IPS-NIHi11 (cell line): ENCODE measurements at places on chromosomes 3 and 15.
A peak's percentile ranks its signal among the peaks of the same experiment; 100 is the strongest.

- DNase-seq = no peak
Measured at GRCh38 chr15:82750831-82751180, 41.1 kb upstream of the AP3B2 start.

- DNase-seq = no peak
Measured at GRCh38 chr3:146517684-146518435, 26.5 kb downstream of the PLSCR1 start.

DNA sequence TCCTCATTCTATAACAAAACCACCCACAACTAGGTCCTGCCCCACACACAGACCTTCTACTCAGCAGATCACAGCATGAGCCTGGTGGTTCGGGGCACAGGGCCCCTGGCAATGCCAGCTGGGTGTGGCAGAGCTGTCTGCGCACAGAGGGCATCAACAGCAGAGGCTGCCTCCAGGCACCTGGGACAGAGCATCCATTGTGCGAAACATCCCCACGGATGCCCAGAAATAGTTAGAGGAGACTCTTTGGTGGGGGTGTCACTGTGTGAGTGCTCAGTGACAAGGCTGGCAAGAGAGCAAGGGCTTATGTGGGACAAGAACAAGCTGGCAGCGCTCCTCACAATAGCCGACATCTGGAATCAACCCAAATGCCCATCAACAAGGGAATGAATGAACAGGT is 487.4 kb upstream of the PROK2 start:
- no peak for DNase-seq

- DNase-seq = no peak
Measured at GRCh38 chr15:73270366-73271097, 98.2 kb downstream of the HCN4 start.

DNA sequence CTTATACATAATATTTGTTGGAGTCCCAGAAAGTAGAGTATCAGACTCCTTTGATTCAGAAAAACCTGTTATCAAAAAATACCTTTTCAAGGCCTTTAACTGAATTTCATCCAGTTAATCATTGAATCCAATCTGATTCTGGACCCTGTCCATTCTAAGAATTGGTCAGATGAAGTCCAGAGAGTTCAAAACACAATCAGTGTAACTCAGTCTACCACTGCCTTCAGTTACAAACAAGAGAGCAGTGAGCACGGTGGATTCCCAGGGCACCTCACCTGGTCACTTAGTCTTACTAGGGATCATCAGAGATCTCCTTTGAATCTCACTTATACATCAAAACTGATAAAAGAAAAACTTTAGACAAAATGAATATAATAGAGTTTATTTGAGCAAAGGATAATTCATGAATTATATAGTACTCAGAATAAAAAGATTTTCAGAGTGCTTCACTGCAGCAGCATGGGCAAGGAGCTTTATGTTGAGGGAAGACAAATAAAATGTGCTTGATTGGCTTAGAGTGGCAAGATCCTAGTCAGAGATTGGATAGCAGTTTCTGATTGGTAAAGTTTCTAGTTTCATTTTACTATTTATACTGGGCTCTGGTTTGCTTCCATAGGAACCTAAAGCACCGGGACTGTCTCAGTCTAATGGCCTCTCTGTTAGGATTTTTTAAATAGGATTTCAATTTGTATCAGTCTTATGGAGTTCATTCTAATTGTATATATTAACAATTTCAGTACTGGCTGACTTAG is 474.9 kb upstream of the GOLIM4 start:
- DNase-seq = no peak

DNA sequence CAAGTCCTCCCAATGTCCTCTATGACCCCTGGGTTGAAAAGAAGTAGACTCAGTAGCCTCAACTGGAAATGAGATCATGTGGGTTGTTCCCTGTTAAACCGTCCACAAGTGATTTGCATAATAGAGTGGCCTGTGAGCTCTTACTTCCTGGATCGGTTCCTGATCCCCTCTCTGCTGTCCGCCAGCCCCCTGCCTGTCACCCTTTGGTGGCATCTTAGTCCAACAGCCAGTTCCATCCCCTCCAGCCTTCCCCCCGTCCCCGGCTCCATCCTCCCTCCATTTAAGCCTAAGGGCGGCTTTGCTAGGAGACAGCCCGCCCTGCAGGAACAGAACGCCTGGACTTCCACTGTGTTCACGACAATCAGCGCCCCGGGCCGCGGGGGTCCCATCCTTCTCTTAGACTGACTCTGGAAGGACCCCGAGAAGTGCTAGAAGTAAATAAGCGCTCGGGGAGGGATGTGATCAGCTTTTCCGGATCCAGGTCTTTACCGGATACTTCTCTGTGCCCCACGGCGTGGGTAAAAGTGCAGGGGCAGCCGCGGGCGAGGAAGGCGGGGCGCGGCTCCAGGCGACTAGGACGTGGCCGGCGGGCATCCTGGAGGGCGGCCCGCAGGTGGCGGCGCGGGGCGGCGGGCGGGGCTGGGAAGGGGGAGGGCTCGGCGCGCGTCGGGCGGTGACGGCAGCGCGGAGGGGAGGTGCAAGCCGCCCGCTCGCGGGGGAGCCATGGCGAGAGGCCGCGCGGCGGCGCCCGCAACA is 51.2 kb upstream of the ULK4 start:
- DNase-seq = peak; percentile 94

- DNase-seq = no peak
Measured at GRCh38 chr3:13391308-13391707, 28.8 kb downstream of the NUP210 start.

DNA sequence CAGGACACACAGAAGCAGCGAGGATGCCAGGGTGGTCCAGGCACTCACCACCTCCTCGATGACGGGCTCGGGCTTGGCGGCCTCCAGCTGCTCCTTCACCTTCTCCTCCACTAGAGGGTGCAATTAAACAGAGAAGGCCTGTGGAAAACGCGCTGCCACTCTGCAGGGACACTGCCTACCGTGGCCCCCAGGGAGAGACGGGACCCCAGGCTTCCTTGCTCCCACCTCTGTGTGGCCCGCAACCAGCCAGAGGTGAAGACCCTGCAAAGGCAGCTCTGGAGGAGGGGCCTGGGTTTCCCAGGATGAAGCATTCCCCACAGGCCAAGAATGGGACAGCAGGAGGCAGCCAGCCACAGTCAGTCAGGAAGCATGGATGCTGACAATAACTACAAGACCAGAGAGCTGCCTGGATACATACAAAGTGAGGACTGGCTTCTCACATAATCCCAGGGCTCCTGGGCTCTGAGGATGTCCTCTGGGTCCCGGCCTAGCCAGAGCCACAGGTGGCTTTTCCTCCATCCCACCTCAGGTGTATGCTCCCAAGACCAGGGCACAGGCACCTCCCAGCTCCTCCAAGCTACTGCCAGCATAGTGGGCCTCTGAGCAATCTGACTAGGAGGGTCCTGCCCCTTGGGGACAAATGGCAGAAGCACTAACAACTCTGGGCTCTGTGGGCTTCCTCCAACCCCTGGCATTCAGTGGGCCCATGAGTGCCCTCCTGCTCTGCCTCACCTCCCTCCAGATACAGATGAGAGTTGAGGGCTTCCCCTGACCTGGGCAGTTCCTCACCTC is 46.2 kb downstream of the PTH1R start:
- DNase-seq = peak; percentile 87

- no peak for DNase-seq
Measured at GRCh38 chr3:188168186-188168585, 14.2 kb downstream of the LPP start.

DNA sequence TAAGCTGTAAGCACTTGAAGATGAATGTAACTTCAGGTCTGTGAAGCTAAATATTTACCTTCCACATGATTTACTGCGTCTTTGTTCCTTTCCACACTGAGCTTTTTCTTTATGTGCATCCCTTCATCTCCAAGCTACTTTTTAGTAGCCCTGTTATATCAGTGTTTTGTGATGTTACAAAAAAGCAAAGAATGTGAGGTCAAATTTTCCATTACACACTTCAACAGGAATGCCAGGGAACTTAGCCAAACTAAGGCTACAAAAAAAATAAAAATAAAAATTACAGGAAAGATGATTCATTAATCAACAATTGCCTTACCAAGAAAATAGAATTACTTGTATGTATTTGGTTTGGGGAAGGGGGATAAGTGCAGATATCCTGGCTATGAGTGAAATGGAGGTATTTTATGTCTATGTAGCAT is 73.0 kb downstream of the FILIP1L start:
- no peak for DNase-seq

GRCh38 chr3:154161806-154162205 is 40.6 kb downstream of the ARHGEF26 start:
- no peak for DNase-seq

DNA sequence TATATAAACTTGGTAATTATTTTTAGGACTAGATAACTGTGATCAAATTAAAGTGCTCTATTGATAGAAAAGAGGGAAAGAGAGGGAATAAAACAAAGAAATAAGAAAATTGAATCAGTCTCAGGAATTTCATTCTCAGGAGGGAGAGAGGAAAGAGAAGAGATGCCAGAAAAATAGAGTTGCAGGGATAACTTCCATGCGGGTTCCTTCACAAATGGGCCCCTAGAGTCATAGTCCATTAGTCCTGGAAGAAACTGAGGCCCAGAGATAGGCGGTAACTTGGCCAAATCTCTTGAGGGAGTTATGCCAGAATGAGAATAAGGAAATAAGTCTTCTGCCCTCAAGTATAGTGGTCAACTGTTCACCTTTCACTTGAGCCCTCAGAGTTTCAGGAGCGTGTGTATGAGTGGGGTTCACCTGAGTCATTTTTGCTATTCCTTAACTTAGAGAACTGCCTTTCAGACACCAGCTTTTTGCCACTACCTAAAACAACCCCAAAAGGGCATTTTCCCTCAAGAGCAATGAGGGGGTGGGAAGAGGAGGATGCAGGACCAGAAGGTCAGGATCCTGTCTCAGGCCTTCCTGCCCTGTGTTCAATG is 192.6 kb downstream of the MEX3B start:
- no peak for DNase-seq

DNA sequence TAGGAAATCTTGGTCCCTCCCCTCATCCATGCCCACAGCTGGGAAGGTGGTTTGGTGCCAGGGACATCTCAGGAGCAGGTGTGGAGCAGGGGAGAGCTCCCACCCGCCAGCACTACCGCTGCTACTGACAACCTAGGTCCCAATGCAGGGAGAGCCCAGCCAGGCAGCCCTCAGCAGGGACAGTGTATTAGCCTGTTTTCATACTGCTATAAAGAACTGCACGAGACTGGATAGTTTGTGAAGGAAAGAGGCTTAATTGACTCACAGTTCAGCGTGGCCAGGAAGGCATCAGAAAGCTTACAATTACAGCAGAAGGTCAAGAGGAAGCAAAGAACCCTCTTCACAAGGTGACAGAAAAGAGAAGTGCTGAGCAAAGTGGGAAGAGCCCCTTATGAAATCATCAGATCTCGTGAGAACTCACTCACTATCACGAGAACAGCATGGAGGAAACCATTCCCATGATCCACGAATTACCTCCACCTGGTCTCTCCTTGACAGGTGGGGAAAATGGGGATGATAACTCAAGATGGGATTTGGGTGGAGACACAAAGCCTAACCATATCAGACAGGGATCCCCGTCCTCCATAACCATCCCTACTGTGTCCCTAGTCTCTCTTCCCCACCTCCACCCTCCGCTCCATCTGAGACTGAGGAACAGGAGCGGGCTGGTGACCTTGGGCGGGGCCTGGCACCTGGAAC is 218.6 kb downstream of the TBC1D2B start:
- DNase-seq = no peak

DNA sequence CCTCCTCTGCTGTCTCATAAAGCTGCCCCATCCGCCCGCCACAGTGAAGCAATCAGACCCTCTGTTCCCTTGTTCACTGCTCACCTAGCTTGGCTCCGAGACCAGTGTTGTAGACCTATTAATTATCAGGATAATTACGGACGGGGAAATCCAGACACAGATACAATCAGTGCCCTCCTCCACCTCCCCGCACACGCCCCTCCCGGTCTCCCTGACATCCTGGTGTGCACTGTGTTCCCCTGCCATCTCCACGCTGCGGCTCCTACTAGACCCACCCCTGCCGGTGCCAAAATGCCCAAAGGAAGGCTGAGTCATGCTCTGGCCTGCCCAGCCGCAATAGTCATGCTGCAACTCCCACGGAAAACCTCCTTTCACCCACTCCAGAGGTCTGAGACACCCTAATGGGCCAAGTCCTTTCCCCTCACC is 277.3 kb upstream of the TLE3 start:
- DNase-seq = no peak

GRCh38 chr15:78850352-78850751 is 22.3 kb upstream of the MORF4L1 start:
- no peak for DNase-seq

GRCh38 chr3:191376516-191377141 is 46.3 kb upstream of the UTS2B start:
- no peak for DNase-seq

DNA sequence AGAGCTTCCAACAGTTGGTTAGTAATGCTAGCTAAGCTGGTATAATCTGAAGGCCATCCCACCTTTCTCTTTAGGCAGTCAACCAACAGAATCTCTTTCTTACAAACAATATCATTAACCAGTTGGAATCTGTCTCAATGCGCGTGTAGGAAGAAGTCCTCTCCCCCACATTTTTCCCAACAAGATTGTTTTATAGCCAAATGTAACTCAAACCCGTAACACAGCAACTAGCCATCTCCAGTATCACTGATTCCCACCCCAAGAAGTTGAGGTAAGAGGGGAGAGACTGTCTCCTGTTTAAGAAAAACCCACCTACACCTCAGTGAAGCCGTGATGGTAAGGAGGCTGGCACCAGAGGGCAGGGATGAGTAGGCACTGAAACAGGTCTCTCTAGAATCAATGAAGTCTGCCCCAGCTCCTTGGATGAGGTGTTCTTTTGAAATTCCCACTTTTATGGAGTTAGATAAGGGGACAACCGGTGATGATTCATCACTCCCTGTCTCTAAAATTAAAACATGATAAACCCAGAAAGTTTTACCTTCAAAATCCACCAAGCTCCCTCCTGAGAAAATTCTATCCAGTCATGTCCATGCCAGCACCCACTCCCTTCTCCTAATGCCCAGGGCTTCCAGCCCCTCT is 30.9 kb downstream of the CDC25A start:
- DNase-seq = no peak

- no peak for DNase-seq
Measured at GRCh38 chr3:16570113-16570512, 35.1 kb downstream of the DAZL start.

GRCh38 chr3:61569856-61570580 is 8.6 kb downstream of the PTPRG start:
- no peak for DNase-seq

DNA sequence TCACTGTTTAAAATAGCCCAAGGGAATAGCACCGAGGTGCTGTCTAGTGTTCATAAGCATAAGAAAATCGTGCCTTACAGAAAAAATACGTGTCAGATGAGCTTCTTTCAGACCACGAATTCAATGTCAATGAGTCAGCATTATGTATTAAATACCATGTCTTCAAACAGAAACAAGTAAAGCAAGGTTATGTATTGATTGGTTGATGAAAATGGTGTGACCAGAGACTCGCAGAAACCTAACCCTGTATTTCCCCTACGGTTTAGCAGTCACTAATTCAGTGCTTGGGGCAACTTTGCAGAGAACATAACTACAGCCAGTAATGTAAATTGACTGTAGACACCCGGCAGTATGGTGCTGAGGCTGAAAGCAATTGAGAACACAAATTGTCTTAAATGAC is 307.7 kb downstream of the IL5RA start:
- no peak for DNase-seq

DNA sequence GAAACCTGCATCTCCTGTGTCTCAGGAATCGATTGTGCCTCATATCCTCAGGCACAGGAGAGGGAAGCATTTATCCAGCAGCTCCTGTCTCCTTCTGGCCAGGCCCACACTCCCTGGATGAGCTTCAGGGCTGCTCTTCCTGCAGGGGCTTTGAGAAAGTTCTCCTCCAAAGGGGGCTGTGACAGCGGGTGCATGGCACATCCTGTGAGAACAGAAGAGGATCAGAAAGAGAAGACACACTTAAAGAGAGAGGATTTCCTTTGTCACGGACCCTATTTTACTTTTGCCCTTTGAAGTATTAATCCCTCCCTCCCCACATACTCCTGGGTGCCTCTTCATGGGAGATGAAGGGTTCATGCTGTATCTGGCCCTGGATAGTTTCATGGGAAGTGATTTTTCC is 46.0 kb downstream of the MFSD1 start:
- DNase-seq = no peak
